WTC11 (cell line): ENCODE measurements at places on chromosomes 2 and 18.

DNA sequence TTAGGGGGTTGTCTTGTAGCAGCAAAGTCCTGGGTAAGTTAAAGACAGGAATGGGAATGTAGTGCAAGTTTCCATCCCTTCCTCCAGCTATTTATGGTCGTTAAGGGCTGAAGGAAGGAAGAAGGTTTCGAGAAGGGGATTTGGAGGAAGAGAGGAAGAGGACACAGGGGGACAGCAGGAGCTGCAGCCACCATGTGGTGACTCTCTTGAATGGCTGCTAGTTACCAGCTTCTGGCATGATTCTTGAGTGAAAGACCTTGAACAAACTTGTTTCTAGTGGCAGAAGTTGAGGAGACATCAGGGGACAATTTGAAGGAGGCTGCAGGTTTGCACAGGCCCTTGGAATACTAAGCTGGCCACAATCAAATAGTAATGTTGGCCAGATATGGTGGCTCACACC is 116.6 kb downstream of the MTX2 start:
- DNase-seq, result no peak

GRCh38 chr2:155690785-155691184 is 641.7 kb downstream of the NR4A2 start:
- no peak for DNase-seq

- no peak for DNase-seq
These were observed 317.6 kb downstream of the LNPK start for GRCh38 chr2:175684466-175684865.

GRCh38 chr2:147763861-147764260 is 81.0 kb upstream of the ACVR2A start:
- DNase-seq, result no peak

DNA sequence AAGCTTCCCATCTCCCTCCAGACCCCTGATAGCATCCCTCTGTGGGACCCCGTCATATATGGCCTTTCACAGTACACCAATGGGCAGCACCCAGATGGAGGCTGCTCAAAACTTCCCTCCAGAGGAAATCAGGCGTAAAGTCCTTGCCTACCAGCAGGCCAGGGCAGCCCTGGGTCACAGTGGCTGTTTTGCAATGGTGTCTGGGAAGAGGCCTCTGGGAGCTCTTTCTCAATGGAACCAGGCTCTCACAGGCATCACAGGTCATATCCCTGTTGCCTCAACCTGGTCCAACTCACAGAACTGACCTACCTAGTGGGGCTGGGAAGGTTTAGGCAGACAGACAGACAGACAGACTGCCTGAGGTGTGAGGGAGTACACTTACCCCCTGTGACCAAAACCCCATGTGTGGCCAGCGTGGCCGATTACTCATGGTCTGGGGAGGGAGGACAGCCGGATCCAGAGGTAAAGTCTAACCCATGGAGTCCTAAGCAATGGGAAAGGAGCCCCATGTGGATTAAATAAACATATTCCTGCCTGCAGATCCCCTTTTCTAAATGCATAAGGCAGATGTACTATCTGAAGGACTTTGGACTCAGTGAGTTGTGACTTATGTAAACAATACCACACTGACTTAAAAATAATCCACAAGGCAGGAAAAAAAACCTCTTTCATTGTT is 58.2 kb downstream of the BCL2L11 start:
- no peak for DNase-seq

- DNase-seq, result no peak
These were observed 6.8 kb downstream of the WDPCP start for GRCh38 chr2:63581298-63581961.

DNA sequence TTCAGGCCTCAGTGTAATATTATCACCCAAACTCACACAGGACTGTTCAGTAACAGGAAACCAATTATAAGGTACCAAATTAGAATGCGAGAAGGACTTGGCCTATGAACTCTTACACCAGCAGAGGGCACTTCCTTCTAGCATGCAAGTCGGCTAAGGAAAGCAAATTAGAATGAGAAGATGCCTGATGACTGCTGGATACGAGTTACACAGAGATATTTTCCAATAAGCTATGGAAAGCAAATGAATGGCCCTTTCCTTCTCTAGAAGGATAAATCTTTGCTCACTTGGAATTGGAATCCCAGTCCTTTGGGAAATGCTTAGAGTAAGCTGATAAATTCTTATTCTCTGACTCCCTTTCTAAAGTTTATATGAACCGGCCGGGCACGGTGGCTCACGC is 109.8 kb downstream of the AP1S3 start:
- DNase-seq, result peak; percentile 22

DNA sequence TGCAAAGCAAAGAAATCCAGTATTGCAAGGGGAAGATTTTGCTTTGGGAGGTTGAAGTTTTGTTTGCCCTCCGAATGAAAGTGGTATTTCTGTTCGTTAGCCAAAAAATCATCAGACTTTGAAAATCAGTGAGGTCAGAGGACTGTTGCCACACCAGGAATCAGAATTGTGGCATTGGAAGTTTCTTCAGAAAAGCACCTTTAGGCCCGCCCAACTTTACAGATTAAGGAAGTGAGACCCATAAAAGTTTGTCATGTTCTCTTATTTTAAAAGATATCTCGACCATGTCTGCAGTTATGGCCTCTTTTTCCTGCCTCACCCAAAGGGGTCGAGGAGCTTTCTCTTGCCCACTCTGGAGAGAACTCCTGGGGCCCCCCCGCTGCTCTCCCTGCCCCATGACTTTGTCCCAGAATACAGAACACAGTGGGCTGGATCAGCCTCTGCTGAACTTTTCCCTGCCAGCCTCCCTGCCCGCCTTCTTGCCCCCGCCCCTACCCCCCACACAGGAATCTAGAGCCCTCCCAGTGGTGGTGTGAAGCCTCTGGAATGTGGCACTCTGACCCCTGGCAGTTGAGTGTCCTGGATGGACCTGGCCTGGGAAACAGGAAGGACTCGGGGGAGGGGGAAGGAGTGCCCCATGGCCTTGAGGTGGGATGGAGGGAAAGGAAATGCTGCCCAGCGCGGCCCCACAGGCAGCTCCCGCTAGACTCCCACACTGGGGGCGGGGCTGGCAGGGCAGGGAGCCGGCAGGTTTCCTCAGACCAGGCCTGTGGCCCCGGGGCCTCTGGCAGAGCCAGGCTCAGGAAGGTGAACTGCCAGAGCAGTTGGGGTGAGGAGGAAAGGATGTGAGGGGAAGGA is 25.3 kb downstream of the CRIM1 start:
- peak; percentile 69 for DNase-seq

- DNase-seq, result no peak
These were observed 164.3 kb downstream of the RPIA start for GRCh38 chr2:88855620-88856408.

DNA sequence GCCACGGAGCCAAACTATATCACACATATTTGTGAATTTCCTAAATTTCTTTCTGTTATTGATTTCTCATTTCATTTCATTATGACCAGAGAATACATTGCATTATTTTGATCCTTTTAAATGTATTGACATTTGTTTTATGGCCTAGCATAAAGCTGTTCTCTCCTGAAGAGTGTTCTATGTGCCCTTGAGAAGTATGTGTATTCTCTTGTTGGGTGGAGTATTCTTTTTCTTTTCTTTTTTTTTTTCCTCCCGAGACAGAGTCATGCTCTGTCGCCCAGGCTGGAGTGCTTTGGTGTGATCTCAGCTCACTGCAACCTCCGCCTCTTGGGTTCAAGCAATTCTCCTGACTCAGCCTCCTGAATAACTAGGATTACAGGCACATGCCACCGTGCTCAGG is 5.2 kb downstream of the HAUS1 start:
- no peak for DNase-seq

- DNase-seq, result no peak
These were observed 279.0 kb downstream of the KIAA1328 start for GRCh38 chr18:37107748-37108522.

DNA sequence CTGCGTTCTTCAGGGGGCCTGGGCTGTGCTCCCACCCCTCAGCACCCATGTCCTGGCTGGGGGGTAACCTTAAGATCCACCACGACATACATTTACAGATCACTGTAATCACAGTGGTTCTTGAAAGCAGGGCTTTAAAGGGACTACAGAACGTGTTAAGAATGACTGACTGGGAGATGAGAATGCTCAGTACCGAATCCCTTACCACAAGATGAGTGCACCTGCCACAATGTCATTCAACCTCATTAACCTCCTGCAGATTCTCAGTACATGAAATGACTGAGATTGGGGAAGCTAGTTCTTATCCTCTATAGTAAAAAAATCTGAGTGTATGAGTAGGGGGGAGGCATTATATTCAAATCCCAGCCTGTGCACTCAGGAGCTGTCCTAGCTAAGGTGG is 10.5 kb upstream of the PIEZO2 start:
- no peak for DNase-seq

GRCh38 chr2:232731470-232731869 is 34.3 kb downstream of the GIGYF2 start:
- DNase-seq, result no peak

- DNase-seq, result no peak
These were observed 38.4 kb upstream of the MYO1B start for GRCh38 chr2:191206613-191207471.

GRCh38 chr2:31384771-31385276 is 29.7 kb downstream of the XDH start:
- DNase-seq, result no peak

- no peak for DNase-seq
These were observed 70.9 kb upstream of the ERBB4 start for GRCh38 chr2:212609479-212609878.

GRCh38 chr2:208186465-208186864 is 3.4 kb downstream of the C2orf80 start:
- DNase-seq, result no peak

- no peak for DNase-seq
These were observed 69.1 kb upstream of the GALNT13 start for GRCh38 chr2:153802671-153803070.

GRCh38 chr2:36915627-36916026 is 50.7 kb downstream of the STRN start:
- DNase-seq, result no peak

DNA sequence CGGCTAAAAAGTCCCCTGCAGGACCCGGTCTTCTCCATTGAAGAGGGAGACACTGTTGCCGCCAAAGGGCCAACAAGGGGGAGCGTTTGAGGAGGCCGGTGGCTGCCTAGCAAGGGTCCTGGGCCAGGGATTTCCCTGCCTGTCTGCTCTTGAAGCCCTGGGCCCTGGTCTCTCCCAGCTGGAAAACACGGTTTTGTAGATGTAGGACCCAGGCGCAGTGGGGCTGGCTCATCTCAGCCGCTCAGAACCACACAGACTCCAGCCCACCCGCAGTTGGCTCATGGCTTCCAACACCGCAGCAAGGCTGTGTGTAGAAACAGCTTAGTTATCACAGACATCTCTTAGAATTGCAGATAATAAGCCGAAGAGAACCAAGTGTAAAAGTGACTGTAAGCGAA is 57.1 kb upstream of the TWIST2 start:
- DNase-seq, result no peak

DNA sequence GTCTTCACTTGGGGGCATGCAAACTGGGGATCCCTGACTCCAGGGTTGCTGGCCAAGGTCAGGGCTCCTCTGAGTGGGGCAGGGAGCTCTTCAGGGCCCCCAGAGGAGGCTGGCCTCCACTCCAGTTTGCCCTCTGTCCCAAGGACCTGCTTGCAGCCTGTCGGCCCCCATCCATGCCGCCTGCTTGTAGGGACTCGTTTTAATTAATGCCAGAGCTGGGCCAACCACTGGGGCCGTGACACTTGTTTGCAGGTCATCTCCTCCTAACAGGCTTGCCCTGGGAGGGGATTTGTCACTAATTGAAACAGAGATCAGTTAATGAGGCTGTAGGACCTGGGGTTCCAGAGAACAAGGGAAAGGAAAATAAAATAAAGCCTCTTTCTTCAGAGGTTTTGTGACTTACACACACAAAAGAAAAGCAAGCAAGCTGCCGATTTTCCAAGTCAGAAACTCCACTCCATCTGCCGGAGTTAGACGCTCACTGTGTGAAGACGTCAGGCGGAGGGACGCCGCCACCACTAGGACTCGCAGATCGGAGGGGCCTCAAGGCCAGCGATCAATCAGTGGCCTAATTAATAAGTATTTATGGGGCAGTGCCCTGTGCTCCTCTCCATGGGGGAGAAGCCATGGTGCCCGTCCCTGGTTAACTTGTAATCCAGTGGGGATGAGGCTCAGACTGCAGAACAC is 75.9 kb downstream of the SFXN5 start:
- DNase-seq, result no peak

GRCh38 chr2:212929116-212929515 is 222.3 kb downstream of the IKZF2 start:
- no peak for DNase-seq

DNA sequence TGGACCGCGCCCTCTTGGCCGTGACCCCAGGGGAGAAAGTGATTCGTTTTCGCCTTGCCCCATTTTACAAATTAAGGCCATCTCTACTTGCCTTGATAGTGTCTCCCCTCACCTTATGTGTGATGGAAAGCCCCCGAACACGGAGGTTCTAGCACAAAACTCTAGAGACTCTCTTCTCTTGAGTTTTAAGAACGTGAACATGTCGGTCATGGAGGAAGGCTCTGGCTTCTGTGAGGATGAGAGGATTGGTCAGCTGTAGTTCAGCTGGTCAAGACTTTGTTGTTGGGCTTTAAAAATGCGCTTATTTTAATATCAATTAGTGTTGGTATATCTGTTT is 828 bp downstream of the DYNC1I2 start:
- no peak for DNase-seq

GRCh38 chr2:20621366-20622295 is 29.3 kb downstream of the HS1BP3 start:
- no peak for DNase-seq

DNA sequence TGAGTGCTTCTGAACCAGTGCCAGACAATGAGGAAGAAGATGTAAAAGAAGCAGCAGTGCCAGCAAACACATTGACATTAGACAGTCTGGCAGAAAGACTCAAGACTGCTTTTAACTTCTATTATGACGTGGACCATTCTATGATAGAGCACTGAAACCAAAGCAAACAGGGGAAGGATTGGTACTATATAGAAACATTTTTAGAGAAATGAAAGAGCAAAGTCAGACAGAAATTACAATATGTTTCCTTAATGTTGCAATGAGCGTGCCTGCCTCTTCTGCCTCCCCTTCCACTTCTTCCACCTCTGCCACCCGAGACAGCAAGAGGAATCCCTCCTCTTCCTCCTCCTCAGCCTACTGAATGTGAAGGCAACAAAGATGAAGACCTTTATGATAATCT is 39.7 kb downstream of the DHX57 start:
- DNase-seq, result no peak

GRCh38 chr2:73091696-73092095 is 20.2 kb upstream of the SFXN5 start:
- DNase-seq, result no peak

DNA sequence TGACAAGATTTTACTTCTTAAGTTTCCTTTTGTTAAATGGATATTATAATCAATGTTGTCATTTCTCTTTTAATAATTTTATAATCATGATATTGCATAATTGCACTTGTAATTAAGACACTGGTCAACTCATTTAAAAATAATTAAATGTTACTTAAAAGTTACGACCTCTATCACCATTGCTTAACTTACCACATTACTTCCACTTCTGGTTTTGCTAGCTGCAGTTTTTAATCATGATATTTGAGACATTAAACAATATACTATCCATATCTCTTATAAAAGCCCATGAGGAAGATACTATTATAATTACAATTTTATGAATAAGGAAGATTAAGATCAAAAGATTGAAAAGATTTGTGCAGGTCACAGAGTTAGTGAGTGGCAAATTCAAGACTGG is 502.0 kb downstream of the RNF144A start:
- DNase-seq, result no peak
